NCI-H1105 (cell line): ENCODE measurements at places on chromosomes 3 and 15.
A peak's percentile ranks its signal among the peaks of the same experiment; 100 is the strongest.

DNA sequence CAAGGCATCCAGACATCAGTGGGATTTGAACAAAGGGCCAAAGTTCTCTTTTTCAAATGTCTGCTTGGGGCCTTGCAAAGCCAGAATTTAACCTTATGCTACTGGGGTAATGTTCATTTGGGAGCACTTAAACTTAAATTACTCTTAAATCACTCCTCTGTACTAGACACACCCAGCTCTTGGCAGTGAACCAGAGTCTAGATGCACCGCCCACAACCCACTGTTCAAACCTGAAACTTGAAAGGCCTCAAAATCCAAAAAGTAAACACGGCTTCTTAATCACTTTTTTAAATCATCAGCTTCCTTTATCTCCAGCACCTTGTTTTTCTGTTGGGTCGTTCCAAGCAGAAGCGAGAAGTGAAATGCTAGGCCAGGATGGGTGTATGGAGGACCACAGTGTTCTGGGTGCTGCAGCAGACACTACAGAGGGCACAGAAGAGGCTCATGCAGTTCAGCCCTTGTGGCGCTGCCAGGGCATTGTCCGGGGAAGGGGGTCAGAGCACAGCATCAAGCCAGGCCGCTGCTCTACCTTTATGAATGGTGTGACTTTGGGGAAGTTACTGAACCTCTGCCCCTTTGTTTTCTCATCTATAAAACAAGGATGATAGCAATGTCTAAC, 28.8 kb downstream of the MECOM start:
- DNase-seq = peak; percentile 19

DNA sequence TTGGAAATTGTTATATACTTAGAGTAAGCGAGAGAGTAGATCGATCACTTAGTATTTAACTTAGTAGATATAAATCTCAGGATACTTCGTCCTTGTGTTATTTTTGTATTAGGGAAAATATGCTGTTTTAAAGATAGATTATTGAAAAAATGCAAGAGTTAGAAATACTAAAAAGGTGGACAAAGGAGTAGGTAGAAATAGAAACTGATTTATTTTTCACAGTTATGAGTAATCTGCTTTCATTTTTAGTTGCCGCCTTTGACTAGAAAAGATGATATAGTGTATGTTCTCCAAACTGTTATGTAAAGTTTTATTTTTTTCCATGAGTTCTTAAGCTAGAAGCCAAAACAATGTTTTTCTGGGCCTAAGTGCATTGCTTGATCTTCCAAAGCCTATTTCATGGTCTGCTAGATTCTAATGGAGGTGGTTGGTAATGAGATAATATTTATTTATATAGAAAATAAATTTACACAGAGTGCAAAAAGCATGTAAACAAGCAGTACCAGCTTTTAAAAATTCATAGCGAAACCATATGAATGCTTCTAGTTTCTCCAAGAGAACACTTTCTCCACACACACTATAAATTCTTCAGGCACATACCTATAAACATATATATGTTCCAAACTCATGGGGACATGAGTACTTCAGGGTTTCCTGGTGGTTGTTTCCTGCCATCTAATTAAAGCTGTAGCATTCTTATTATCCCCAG, 61.1 kb downstream of the DIPK2A start:
- DNase-seq = no peak

- no peak for DNase-seq
Observed at GRCh38 chr3:50196253-50196801, 4.9 kb downstream of the GNAT1 start.

DNA sequence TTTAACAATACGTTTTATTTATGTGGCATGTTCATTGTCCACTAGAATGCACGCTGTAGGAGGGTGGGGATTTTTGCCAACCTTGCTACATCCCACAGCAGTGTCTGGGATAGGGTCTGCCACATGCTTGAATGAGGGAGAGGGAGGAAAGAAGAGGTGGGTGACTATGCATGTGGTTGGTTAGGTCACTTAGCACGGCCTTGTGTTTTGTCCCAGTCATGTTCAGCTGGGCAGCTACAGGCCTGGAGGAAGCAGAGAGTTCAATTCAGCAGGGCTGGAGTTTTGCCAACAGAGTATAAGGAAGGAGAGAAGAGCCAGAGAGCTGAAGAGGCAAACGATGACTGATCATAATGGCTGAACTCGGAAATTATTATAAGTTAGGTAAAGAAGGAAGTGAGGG, 268.4 kb upstream of the NSMCE3 start:
- DNase-seq = no peak

DNA sequence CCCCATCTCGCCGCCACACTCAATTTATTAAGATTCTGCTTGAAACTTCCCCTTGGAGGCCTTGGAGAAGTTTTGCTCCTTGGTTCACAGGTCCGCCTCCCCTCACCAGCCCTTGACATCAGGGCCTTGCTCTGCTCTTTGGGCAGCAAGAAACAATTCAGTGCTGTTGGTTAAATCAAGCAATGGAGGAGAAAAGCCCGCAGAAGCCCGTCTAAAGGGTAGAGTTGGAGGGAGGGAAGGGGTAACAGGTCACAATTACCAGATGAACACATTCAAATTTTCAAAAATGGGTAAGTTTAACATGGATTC, 429 bp downstream of the PARP9 start:
- no peak for DNase-seq

DNA sequence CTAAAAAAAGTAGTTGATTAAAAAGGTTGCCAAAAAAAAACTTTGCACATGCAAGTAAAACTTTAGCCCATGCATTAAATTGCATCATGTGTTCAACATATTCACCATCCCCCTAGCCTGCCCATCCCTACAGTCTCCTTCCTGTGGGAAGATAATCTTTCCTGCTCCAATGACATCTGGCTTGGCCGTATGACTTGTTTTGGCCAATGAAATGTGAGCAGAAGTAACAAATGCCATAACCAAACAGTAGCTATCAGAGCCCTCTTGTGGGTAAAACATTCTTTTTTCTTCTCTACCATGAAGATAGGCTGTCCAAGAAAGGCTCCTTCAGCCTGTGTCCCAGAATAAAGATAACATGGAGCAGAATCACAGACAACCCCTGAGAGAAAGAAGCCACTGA, 15.3 kb downstream of the ERC2 start:
- DNase-seq = no peak

GRCh38 chr3:161108840-161109239, 3.7 kb upstream of the B3GALNT1 start:
- no peak for DNase-seq
